Lung (tissue), 17 donors: ENCODE measurements at places on chromosomes 2 and 18. TPM values are rescaled to one million over a fixed set of nuclear protein-coding genes. Genes with fewer than 3 reads are reported as not detected.

- no peaks in the 10 kb centered on the region for H3K4me1 ChIP-seq
- no peak overlapping the region for H3K4me3 ChIP-seq
- DNase-seq: no peak
- H3K36me3 ChIP-seq: no peaks in the 10 kb centered on the region
- no peaks in the 10 kb centered on the region for H3K27me3 ChIP-seq
Observed at GRCh38 chr18:73646196-73646595, 501.4 kb downstream of the FBXO15 start.

- no peaks in the 10 kb centered on the region for H3K4me1 ChIP-seq
- no peak overlapping the region for H3K4me3 ChIP-seq
- peaks cover 3% of the 10 kb centered on the region for H3K36me3 ChIP-seq
- H3K27me3 ChIP-seq: no peaks in the 10 kb centered on the region
- H3K27ac ChIP-seq: no peak overlapping the region
- no peak for DNase-seq
Observed at GRCh38 chr18:24185805-24186204, 46.9 kb downstream of the CABYR start.

DNA sequence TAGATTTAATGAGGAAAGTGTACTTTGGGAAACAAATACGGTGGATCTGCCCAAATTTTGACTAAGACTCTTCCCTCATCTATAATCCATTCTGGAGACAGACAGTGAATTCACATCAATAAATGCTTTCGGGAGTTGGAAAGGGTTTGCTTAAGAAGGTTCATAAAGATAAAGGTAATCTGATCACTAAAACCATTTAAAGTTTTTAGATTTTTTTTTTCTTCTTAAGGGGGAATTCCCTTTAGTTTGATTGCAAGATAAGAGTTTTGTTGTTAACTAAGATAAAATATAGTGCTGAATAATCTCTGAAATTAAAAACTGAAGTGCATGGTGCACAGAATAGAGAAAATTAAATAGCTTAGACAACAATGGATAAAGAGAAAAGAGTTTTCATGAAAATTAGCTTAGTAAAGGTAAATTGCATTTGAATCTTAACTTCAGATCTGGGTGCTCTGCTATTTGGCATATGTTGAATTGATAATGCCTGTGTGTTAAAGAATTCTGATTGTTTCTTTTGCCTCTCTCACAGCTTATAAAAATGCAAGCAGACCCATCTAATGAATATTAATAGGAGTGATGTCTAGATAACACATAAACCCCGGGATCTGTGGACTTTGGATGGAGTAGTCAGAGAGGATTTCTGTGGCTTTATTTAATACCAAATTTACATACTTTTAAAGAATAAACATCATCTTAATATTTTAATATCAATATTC lies 100.8 kb downstream of the MEIS1 start:
- H3K4me3 ChIP-seq: no peak overlapping the region
- H3K27ac ChIP-seq: no peak overlapping the region
- no peaks in the 10 kb centered on the region for H3K27me3 ChIP-seq
- DNase-seq: no peak
- H3K4me1 ChIP-seq: peaks cover 56% of the 10 kb centered on the region
- H3K36me3 ChIP-seq: no peaks in the 10 kb centered on the region

GRCh38 chr18:23316988-23317387 lies 136.1 kb upstream of the RIOK3 start:
- H3K27ac ChIP-seq: no peak overlapping the region
- H3K4me1 ChIP-seq: peaks cover 5% of the 10 kb centered on the region
- peak; percentile 34 for DNase-seq
- H3K36me3 ChIP-seq: no peaks in the 10 kb centered on the region
- no peaks in the 10 kb centered on the region for H3K27me3 ChIP-seq

GRCh38 chr18:4751523-4751922 lies 296.4 kb upstream of the DLGAP1 start:
- H3K27ac ChIP-seq: no peak overlapping the region
- no peaks in the 10 kb centered on the region for H3K4me1 ChIP-seq
- no peaks in the 10 kb centered on the region for H3K36me3 ChIP-seq
- DNase-seq: no peak

DNA sequence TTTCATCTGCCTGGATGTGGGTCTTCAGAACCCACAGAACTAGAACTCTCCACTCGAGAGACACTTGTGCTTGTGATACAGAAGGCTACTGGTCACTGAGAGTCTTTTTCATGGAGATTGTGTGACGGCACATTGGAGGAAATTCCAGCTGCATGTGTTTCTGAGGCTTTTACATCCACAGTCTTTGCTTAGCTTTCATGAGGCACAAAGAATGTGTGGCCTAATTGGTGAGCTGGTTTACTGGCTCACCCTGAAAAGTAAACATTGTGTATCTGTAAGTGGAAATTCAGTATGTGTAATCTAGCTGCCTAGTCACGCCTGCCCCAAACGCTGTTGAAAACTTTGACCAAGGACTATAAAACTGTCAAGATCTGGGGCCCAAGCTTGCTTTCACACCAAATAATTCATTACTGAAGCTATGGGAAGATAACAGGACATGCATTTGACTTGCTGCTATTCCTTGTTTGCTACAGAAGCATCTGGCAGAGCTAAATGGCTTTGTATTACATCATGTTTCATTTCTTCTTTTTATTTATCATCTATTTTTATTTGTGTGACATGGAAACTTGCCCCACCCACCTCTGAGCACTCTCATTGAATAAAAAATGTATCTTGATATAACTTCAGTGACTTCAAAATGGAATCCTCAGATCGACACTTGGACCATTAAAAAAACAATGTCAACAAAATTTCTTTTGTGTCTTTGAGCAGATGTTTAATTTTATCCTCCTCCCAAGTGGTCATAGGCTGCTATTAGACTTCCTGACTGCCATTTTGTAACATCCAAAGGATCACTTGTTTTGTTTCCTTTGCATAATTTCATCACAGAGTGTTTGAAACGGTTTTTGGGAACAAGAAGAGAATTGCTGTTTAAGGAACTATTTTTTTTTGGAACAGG lies 80.2 kb downstream of the EFEMP1 start:
- H3K27ac ChIP-seq: peak overlapping the region; percentile 74
- H3K4me3 ChIP-seq: no peak overlapping the region
- peak; percentile 83 for DNase-seq
- no peaks in the 10 kb centered on the region for H3K27me3 ChIP-seq
- peaks cover 24% of the 10 kb centered on the region for H3K4me1 ChIP-seq

DNA sequence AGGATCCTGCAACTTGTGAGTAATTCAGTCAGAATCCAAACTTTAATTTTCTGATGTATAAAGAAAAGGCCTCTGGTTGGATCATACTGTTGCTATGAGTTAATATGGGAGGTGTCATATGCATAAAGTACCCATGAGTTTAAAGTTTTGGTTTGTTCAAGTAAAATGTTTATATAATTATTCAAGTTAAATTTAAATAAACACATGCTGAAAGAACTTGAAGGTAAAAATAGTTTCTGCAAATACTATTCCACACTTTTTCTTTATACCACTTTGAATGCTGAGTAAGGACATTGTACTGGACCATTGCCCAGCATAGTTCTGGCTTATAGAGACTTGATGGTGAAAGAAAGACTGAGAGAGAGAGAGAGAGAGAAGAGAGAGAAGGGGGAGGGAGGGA lies 30.7 kb downstream of the PKP4 start:
- no peak overlapping the region for H3K4me3 ChIP-seq
- H3K27ac ChIP-seq: no peak overlapping the region
- H3K4me1 ChIP-seq: peaks cover 40% of the 10 kb centered on the region
- H3K36me3 ChIP-seq: no peaks in the 10 kb centered on the region
- peak; percentile 83 for DNase-seq
- H3K27me3 ChIP-seq: no peaks in the 10 kb centered on the region

- DNase-seq: no peak
- peaks cover 11% of the 10 kb centered on the region for H3K36me3 ChIP-seq
Observed at GRCh38 chr2:48347712-48348111, 182.2 kb upstream of the STON1 start.

DNA sequence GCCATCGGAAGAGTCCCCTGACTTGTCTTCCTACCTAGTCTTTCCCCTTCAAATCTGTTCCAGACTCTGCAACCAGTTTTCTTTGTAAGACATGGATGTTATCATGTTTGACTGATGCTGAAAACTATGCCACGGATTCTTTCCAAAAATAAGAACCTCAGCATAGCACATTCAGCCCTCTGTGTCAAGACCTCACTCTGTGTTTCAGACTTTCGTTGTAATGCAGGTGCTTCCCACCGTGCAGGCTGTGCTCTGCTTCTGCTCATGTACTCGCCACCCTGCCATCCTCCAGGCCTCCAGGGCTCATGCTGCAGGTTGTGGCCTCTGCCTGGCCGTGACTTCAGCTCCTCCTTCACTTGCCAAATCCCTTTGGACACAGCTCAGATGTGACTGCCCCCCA lies 347.0 kb upstream of the RAB12 start:
- no peaks in the 10 kb centered on the region for H3K27me3 ChIP-seq
- no peak overlapping the region for H3K27ac ChIP-seq
- H3K4me3 ChIP-seq: no peak overlapping the region
- no peaks in the 10 kb centered on the region for H3K36me3 ChIP-seq
- DNase-seq: no peak
- peaks cover 2% of the 10 kb centered on the region for H3K4me1 ChIP-seq

DNA sequence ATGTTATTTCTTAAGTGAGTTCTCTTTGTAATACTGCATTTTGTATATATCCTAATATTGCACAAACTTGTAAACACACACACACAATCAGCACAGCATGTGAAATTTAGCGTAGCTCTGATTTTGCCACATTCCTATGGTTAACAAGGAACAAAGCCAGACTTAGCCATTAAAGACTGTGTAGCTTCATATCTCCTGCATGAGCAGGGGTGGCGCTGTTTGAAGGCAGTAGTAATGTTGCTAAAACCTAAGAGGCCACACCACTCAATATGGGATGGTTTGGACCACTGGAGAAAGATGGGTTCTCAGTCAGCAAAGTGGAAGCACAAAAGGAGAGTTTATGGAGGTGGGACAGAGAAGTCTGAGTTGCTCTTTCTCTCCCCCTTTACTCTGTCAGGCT lies 61.1 kb upstream of the RND3 start:
- DNase-seq: no peak
- H3K36me3 ChIP-seq: no peaks in the 10 kb centered on the region
- H3K27me3 ChIP-seq: no peaks in the 10 kb centered on the region
- no peak overlapping the region for H3K27ac ChIP-seq
- H3K4me3 ChIP-seq: no peak overlapping the region

GRCh38 chr2:232097260-232097659 lies 135.7 kb downstream of the DIS3L2 start:
- H3K27me3 ChIP-seq: no peaks in the 10 kb centered on the region
- no peak overlapping the region for H3K4me3 ChIP-seq
- no peak overlapping the region for H3K27ac ChIP-seq
- DNase-seq: no peak
- H3K36me3 ChIP-seq: peaks cover 3% of the 10 kb centered on the region

- DNase-seq: peak; percentile 43
- H3K36me3 ChIP-seq: no peaks in the 10 kb centered on the region
- H3K27me3 ChIP-seq: no peaks in the 10 kb centered on the region
- H3K27ac ChIP-seq: no peak overlapping the region
Observed at GRCh38 chr18:43422518-43422917, 145.2 kb upstream of the SYT4 start.

GRCh38 chr2:61327173-61327572 lies 143.7 kb downstream of the USP34 start:
- H3K4me1 ChIP-seq: no peaks in the 10 kb centered on the region
- H3K4me3 ChIP-seq: no peak overlapping the region
- peak; percentile 13 for DNase-seq

- H3K27ac ChIP-seq: no peak overlapping the region
- no peaks in the 10 kb centered on the region for H3K27me3 ChIP-seq
- DNase-seq: no peak
- H3K4me1 ChIP-seq: peaks cover 17% of the 10 kb centered on the region
Observed at GRCh38 chr2:222887124-222887523, 26.3 kb downstream of the ACSL3 start.

DNA sequence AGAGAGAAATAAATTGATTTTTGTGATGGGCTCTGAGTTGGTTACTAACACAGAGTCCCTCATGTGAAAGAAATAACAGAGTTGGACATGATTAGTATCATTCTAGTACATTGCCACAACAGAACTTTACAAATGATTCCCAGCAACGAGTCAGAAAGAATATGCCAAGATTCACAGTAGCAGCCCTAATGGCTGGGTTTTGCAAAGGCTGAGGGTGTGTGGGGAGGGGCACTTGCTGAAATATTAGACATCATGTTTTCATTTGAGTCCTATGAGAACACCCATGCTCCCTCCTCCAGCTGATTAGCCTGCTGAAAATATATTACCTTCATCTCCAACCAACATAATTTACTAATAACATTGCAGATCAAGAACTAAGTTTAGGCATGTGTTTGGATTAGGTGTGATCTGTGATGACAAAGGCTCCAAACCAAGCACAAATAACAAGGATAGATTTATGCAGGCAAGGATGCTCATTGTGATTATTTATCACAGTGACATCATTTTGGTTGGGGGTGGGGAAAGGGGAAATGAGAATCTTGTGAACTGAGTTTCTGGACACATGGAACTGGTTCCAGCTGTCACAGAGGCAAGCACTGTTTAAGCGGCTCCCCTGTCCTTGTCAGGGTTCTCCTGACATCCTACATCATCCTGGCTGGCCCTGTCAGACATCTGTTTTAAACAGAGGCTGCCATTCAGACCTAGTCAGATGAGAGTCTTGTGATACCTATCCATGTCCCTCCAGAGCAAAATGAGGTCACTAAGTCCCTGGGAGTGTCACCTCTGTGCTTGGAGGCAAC lies 205.8 kb upstream of the NCKAP5 start:
- DNase-seq: peak; percentile 69
- no peak overlapping the region for H3K4me3 ChIP-seq
- peak overlapping the region; percentile 29 for H3K27ac ChIP-seq
- no peaks in the 10 kb centered on the region for H3K27me3 ChIP-seq
- H3K36me3 ChIP-seq: no peaks in the 10 kb centered on the region
- peaks cover 18% of the 10 kb centered on the region for H3K4me1 ChIP-seq

DNA sequence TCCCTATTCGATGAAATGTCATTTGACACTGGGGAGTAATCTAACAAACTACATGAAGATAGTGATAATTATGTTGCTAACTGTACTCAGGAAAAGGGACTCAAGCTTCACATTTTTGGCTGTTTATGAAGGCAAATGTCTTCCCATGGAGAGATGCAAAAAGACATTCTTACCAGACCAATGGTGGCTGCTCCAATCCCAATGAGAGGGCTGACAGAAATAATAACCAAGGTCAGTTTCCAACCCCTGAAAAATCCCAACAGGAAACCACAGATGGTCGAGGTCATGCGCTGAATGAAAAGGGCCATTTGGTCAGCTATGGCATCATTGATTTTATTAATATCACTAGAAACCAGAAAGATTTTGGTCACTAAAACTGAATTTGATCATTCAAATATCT lies 37.6 kb downstream of the ABCB11 start:
- H3K27ac ChIP-seq: no peak overlapping the region
- H3K4me3 ChIP-seq: no peak overlapping the region
- H3K4me1 ChIP-seq: no peaks in the 10 kb centered on the region
- no peak for DNase-seq

GRCh38 chr2:86454238-86454637 lies 13.1 kb downstream of the KDM3A start:
- no peak overlapping the region for H3K4me3 ChIP-seq
- no peak for DNase-seq
- H3K4me1 ChIP-seq: peaks cover 15% of the 10 kb centered on the region
- peaks cover 36% of the 10 kb centered on the region for H3K36me3 ChIP-seq

- H3K4me3 ChIP-seq: no peak overlapping the region
- peak; percentile 96 for DNase-seq
- H3K27me3 ChIP-seq: no peaks in the 10 kb centered on the region
- H3K36me3 ChIP-seq: no peaks in the 10 kb centered on the region
Observed at GRCh38 chr2:178152033-178152432, 39.8 kb downstream of the RBM45 start.

Gene BOLL
- not detected for polyA plus RNA-seq

Gene GKN2
- 429 TPM for polyA plus RNA-seq

Gene BCL11A
- 1.8 TPM for polyA plus RNA-seq

Gene EPC2
- 7.0 TPM for polyA plus RNA-seq

Gene C2orf78
- not detected for polyA plus RNA-seq

Gene MBP
- polyA plus RNA-seq: 22.4 TPM

Gene ARHGAP25
- polyA plus RNA-seq: 43.0 TPM

Gene KCNG2
- 0.16 TPM for polyA plus RNA-seq

Gene DPYSL5
- polyA plus RNA-seq: not detected
